ENCODE measurements at places on chromosomes 2 and 18. TPM values are rescaled to one million over a fixed set of nuclear protein-coding genes. Genes with fewer than 3 reads are reported as not detected.

Gene TEKT4
- not detected for total RNA-seq

Gene AFF3
- total RNA-seq, result 2.8 TPM

Gene TUBA3E
- not detected for total RNA-seq

Gene SP9
- total RNA-seq, result 0.11 TPM

Gene IL1RL2
- total RNA-seq, result not detected

Gene CCDC74B
- 2.9 TPM for total RNA-seq

Gene PAIP2B
- 1.5 TPM for total RNA-seq

Gene ANKRD62
- total RNA-seq, result 0.29 TPM

Gene TCF23
- not detected for total RNA-seq

Gene SLC5A7
- total RNA-seq, result not detected

Gene SEPTIN10
- total RNA-seq, result 26.5 TPM

- DNase-seq, result no peak
Measured at GRCh38 chr2:183224948-183225347, 100.7 kb downstream of the NUP35 start.

DNA sequence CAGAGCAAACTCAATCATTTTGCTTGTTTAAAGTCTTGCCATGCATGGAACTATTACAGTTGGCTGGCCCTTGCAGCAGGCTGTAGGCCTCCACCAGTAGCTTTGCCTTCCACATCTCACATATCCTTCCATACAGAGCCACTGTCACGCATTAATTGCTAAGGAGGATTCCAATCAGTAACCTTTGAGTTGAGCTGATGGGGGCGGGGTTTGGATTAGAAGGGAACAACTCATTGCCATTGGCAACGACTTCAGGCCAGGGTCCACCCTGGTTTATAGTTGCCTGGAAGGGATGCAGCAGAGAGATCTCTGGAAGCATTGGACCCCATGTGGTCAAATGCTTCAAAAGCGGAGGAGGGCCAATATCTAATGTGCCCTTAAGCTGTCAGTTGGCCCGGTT is 63.3 kb upstream of the TTC39C start:
- DNase-seq, result no peak

DNA sequence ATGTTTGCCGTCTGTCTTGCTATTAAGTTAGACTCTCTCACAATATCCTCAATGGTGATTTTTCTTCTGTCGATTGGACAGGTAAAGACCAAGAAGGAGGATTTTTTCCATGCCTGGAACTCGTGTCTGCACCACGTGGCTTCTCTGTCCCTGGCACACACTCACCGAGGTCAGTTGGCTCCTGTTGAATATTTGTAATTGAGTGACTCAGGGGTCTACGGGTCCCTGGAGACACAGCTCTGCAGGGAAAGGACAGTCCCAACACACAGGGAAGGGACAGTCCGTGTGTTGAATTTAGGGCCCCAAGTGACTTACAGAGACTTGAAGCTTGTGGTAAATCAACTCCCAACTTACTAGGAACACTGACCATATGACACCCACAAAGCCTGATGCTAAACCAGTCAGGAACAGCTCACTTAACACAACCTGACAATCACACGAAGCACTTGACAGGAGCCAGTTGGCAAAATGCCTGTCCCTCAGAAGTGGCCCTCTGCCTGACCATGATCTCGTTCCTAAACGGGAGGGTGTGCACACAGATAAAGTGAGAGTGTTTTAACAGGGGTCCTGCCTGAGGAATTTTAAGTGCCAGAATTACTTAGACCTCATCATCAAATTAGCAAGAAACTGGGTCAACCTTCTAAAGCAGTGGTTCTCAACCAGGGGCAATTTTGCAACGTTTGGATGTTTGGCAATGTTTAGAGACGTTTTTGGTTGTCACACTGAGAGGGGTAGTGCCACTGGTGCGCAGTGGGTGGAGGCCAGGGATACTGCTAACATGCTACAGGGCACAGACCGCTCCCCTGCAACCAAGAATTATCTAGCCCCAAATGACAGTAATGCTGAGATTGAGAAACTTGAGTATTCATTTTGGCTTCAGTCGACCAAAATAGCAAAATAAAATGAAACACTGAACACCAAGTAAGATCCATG is 88.9 kb upstream of the BCL2L11 start:
- no peak for DNase-seq

- no peak for DNase-seq
Measured at GRCh38 chr2:188345426-188345825, 53.8 kb downstream of the GULP1 start.

GRCh38 chr2:84886791-84887190 is 5.9 kb upstream of the TRABD2A start:
- DNase-seq, result no peak

GRCh38 chr2:172510548-172510947 is 45.3 kb upstream of the PDK1 start:
- no peak for DNase-seq

GRCh38 chr2:118878531-118879149 is 31.2 kb upstream of the EN1 start:
- no peak for DNase-seq

- DNase-seq, result no peak
Measured at GRCh38 chr2:158619496-158619895, 162.7 kb downstream of the PKP4 start.

DNA sequence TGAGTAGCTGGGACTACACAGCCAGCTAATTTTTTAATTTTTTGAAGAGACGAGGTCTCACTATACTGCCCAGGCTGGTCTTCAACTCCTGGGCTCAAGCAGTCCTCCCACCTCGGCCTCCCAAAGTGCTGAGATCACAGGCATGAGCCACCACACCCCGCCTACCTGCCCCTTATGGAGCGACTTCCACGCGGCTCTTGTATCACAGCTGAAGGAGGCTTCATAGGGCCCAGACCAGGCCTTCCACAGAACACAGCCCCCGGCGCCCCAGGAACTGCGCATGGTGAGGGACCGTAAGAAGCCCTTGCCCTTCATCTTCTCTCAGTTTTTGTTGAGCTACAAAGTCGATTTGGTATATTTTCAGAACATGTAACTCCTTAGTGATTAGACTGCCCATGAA is 220.3 kb downstream of the KLHL29 start:
- DNase-seq, result no peak

DNA sequence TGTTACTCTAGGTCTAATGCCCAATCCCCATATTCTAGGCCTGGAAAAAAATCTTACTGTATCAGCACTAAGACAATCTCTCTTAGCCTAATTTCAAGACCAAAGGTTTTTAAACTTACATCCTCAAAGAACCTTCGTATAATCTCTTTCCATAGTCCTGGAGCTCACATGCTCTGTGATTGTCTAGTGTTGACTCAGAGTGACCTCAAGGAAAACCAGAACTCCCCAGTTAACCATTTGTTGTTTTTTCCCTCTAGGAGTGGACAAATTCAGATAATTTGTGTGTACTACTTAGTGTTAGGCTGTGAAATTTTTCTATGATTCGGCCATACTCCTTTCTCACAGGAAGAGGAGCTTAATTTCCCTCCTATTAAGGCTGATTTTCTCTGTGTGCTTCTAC is 536.1 kb downstream of the SLC4A3 start:
- no peak for DNase-seq
